NB4 (cell line): ENCODE measurements at places on chromosomes 3 and 15.

- no peak for DNase-seq
Observed at GRCh38 chr3:148500881-148501280, 196.8 kb upstream of the AGTR1 start.

DNA sequence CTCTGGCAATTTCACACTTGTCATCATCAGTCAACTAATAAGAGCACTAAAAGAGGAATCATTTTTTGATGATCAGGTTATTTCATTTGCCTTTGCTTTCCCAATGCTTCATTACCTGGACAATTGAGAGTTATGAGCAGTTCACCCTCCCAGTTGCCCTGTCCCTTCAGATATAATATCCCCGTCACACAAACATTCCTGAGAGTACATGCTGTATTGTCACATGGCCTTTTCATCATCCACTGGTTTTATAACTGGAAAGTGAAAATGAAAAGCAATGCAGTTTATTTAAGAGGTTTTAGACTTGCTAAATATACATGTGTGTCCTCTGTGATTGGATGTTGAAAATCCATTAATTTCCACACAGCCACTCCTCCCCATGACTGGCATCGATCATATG lies 9.0 kb downstream of the RORA start:
- DNase-seq: no peak

DNA sequence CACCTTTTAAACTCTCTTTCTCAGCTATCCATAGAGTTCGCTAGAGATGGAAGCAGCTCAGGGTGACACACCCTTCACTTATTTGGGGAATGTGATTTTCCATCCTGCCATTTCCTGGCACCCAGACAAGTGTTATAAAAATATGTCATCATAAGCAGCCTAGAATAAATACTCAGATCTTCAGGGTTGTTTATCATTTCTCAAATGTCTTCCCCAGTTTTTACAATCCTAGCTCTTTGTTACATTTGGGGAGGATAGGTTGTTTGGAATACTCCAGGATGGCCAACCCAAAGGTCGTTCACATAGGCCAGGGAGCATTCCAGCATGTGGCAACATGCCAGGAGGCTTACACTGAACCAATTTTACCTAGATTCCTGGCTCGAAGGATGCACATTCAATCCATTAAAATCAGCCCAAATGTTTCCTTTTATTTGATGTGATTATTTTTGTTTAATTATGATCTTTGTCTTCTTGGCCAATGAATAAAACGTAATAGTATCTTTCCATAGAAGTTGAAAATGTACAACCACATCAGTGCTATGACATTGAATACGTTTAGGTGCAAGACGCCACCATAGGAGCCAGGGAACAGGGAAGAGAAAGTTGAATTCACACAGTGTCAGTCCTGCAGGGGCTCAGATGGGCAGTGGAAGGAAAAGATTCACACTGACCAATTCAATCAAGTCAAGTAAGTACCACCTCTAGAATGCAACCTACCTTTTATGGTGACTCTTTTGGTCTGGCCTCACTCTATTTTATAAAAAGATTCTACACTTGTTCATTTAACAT lies 537.7 kb upstream of the MDFIC2 start:
- DNase-seq: no peak

DNA sequence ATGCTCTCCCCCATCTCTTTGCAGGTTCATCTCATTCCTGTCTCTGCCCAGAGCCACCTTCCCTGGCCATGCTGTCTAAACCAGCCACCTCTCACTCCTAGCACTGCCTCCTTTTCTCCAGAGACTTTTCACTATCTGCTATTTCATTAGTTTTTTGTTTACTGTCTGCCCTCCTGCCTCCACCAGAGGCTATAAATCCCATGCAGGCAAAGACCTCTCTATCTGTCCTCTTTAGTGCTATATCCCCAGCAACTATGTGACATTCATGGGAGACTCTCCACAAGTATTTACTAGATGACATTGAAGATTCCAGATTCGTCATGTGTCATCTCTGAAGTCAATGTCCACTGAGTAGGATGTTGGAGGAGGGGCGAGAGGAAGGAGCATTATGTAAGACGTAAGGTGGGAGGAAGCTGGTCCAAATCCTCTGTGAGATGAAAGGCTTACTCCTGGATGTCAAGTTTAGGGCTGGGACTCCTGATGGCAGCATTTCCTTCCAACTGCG lies 3.4 kb upstream of the FAM43A start:
- no peak for DNase-seq

GRCh38 chr3:10332481-10333348 lies 11.8 kb upstream of the SEC13 start:
- DNase-seq: no peak

DNA sequence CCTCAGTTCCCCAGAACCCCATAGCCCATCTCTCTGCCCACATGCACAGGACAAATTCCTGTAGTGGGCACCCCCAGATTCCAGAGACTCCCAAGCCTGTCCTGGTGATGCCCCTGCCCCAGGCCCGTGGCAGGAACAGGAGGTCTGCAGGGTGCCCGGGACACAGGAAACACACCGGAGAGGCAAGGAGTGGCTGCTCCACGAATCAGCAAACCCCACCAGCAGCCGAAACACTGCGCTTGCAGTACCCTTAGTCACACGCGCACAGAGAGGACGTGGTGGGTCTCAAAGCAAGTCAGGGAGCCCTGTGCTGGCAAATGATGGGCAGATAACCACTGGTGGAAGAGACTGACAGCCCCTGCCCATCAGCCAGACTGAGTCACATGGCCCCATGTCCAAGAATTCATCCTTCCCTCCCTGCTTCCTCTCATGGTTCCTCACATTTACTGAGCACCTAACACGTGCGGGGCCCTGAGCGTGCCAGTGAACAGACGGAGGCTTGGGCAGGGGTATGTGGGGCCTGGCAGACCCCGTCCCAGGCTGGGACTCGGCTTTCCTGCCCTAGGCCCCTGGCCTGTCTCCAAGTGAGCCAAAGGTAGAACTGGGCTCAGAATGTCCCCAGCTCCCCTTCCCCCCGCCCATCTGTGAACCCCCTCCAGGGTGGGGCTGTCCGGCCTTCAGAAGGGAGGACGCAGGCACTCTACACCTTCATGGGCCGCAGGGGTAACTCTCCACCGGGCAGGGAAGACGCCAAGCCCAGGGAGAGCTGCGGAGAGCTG lies 130.4 kb upstream of the IQSEC1 start:
- DNase-seq: no peak

DNA sequence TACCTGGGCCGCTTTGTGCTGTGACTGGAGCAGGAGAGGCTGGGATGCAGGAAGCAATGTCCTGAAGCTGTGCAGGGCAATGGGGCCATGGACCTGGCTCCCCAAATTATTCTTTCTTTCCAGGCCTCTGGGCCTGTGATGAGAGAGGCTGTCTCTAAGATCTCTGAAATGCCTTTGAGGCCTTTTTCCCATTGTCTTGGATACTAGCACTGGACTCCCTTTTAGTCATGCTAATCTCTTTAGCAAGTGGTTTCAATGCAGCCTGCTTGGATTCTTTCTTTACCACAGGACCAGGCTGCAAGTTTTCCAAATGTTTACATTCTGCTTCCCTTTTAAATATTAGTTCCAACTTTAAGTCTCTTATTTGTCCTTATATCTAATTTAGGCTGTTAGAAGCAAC lies 64.8 kb upstream of the SGO1 start:
- DNase-seq: no peak

- DNase-seq: no peak
Observed at GRCh38 chr15:26767169-26767670, 5.6 kb downstream of the GABRB3 start.

DNA sequence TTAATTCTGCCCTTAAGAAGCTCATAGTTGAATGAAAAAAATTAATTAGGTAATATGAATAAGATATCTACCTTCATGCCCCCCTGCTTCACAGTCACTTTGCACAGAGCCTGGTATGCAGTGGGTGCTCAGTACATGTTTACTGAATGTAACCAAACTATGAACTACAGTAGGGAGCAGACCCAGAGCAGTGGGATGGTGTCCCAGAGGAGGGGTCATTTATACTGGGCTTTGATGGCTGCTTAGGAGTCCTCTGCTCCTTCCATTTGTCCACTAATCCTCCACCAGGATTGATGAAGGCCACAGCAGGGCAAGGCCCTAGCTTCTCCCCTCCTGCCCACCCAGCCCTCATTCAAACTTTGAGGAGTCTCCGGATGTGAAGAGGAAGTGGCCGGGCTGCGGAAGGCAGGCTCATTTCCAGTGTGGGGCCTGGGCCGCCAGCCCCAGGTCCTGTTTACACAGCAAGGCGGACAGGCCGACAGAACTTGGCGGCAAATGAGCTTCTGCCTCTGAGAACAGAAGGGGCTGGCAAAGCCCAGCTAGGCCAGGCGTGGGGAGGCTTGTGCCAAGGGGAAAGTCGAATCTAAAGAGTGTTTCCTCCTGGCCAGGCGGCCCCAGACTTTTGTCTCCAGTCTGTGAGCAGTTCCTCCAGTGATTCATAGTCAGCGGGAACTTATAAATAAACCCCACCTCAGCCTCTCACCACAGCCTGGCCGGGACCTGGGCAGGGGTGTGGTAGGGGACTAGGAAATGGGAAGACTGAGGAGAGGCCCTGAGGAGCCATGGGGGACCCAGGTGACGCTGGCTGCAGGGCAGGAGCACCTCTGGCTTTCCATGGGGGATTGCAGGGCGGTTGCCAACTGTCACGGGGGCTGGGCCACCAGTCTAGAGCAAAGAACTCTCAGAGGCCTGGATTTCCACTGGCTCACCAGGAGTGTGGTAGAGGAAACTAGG lies 51.6 kb upstream of the LCTL start:
- peak; percentile 89 for DNase-seq

DNA sequence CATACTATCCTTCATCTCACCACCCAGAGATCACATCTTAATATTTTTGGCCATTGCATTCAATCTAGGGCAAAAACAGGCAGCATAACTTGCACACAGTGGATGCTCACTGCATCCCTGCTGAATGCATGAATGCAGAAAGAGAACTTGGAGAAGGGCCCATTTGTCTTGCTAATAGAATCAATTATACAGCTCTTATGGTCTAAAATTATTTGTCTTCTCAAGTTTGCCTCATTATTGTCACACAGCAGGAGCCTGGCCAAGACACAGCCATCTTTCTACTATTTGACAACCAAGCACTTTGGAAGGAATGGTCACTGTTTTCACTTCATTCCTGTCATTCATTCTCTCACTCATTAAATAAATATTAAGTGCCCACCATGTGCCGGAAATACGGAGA lies 1.2 kb upstream of the ARHGEF26 start:
- no peak for DNase-seq

DNA sequence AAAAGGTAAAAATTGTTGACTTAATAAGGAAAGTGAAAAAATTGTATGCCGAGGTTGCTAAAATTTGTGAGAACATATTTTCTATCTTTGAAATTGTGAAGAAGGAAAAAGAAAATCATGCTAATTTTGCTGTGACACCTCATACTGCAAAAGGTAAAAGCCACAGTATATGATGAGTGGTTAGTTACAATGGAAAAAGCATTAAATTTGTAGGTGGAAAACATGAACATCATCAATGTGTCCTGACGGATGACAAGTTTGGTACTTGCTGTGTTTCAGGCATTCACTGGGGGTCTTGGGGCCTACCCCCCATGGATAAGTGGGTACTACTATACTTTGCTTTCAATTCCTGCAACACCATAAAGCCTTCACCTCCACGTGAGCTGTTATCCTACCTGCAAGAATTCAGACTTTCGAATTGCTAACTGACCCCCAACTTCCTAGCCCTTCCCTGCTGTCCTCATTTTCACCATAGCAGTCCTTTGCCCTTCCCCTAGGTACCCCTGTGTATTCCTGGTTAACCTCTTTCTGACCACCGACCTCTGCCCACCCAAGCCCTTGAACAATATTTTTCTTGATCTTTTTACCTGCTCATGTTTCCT lies 62.4 kb downstream of the RAB7A start:
- no peak for DNase-seq

- no peak for DNase-seq
Observed at GRCh38 chr3:156201411-156202405, 81.3 kb downstream of the KCNAB1 start.

DNA sequence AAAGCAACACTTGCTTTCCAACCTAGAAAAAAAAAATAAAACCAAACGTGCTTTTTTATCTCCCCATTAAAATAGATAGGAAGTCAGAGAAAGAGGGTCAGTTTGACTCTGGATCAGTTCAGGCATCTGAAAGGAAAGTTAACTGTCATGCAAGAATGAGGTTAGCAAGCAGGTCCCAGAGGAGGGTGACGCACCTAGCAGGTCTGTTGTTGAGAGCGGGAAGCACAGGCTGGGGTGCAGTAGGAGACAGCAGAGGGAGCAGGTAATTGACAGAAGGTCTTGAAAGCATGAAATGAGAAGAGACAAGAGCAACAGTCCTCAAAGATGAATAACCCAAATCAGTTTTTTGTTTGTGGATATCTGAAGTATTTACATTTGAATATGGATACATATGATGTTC lies 82.5 kb downstream of the ANO10 start:
- DNase-seq: no peak

- DNase-seq: peak; percentile 60
Observed at GRCh38 chr15:95760508-95760907, 570.0 kb upstream of the NR2F2 start.

DNA sequence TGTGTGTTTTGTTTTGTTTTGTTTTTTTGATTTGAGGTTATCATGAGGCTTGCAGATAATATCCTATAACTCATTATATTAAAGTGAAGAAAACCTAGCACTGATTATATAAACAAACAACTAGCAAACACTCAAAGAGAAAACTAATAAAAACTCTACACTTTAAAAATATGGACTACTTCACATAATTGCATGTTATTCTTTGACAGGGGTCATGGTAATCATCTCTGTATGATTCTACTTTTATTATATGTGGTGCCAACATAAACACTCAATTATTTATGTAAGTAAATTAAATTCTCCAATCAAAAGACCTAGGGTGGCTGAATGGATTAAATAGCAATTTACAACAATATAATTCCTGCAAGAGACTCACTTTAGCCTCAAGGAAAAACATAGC lies 44.6 kb upstream of the P3H2 start:
- no peak for DNase-seq

GRCh38 chr15:45666119-45666875 lies 31.5 kb downstream of the SQOR start:
- DNase-seq: no peak

DNA sequence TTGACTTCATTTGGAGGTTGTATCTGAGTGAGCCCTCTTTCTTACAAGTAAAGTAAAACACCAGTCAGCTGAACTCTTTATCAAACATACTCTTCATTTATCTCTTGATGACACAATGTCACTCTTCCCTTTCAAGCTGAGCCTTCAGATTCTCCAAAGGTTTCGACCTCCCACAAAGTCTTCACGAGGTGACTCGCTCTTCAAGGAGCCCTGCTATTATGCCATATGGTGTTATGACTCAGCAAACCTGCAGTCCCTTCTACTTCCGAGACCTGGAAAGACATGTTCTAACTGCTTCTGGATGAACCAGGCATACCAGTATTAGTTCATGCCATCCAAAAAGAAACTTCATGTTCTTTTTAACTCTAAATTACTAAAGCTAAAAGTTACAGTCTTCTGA lies 23.1 kb downstream of the AADAC start:
- peak; percentile 84 for DNase-seq

DNA sequence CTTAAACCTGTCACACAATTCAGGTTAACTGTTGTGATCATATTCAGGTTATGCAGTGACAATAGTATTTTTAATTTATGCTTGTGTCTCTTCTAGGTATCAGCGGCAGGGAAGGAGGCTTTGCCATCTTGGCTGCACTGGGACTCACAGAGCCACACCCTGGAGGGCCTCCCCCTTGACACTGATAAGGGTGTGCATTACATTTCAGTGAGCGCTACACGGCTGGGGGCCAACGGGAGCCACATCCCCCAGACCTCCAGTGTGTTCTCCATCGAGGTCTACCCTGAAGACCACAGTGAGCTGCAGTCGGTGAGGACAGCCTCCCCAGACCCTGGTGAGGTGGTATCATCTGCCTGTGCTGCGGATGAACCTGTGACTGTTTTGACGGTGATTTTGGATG lies 23.6 kb upstream of the BSN start:
- DNase-seq: no peak

- DNase-seq: no peak
Observed at GRCh38 chr15:88246081-88246480, 10.5 kb downstream of the NTRK3 start.
